CD4-positive, alpha-beta T cell treated with Interleukin-10 for 1 hour (primary cell): ENCODE measurements at places on chromosomes 13 and 19.

DNA sequence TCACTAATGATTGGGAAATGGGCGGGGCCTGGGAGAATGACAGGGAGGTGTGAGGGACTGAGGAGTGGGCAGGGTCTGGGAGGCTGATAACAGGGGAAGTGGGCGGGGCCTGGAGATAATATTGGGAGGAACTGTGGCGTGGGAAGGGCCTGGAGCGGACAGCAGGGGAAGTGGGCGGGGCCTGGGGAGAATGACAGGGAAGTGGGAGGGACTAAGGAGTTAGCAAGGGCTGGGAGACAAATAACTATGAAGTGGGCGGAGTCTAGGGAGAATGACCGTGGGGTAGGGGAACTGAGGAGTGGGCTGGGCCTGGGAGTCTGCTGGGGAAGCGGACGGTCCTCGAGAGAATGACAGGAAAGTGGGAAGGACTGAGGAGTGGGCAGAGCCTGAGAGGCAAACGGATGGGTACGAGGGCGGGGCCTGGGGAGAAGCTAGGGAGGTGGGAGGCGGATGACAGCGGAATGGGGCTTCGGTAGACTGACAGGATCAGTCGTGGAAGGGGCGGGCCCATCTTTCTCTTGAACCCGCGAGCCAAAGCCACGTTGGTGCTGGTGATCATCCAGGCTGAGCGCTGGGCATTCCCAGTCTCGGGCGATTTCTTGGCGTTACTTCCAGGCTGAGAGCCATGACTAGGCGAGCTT is 14.0 kb upstream of the TUBB4A start:
- peak; percentile 84 for DNase-seq

DNA sequence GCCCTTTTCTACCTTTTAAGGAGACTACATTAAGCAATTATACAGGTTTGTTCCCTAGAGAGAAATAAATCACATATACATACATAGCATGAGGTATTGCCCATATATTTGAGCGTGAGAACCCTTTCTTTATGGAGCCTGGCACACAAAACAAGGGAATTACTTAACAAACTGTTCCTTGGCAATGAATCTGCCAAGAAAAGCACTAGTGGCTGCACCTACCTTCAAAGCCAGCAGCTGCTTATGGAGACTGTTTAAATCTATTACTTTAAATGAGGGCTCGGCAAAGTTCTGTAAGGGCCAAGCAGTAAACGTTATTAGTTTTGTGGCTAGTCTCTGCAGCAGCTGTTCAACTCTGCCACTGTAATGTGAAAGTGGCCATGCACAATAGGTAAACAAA is 7.0 kb downstream of the RFX1 start:
- no peak for DNase-seq

- no peak for DNase-seq
These were observed 14.2 kb upstream of the PGLS start for GRCh38 chr19:17497149-17497798.

DNA sequence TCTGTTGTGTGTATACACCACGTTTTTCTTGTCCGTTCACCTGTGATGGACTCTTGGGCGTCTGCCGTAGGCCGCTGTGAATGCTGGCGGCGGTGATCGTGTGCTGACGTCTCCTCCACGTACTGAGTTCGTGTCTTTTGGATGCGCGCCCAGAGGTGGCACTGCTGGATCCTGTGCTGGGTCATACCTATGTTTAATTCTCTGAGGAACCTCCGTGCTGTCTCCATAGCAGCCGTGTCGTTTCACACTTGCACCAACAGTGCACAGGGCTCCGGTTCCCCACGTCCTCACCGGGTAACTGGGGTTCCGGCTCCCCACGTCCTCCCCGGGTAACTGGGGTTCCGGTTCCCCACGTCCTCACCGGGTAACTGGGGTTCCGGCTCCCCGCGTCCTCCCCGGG is 56.2 kb downstream of the ATP11A start:
- no peak for DNase-seq

DNA sequence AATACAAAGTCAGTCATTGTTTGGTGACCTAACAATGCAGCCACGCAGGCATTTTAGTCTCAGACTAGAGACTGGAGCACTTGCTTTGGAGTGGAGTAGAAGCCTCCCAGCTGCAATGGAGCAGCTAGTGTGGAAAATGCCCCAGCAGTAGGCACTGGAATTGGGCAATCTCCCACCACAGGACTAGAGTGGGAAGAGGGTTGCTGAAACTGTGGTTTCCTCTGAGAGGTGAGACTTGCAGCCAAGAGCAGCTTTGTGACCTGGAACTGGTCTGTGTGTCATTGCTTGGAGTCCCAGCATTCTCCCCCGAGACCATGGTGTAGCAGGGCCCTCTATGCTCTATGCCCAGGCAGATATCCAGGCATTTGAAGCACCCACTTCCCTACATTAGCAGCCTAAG is 556.3 kb downstream of the UQCRFS1 start:
- DNase-seq = no peak

DNA sequence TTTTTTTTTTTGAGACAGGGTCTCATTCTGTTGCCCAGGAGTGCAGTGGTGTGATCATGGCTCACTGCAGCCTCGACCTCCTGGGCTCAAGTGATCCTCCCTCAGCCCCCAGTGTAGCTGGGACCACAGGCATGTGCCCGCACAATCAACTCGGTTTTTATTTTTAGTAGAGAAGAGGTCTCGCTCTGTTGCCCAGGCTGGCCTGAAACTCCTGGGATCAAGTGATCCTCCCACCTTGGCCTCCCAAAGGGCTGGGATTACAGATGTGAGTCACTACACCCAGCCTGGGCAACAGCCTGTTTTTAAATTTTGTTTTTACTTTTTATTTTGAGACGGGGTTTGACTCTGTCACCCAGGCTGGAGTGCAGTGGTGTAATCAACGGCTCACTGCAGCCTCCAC is 2.3 kb upstream of the KDM4B start:
- DNase-seq = no peak
